Activated CD8-positive, alpha-beta memory T cell treated with anti-CD3 and anti-CD28 coated beads for 4 hours (primary cell): ENCODE measurements at places on chromosomes 1 and 21.

GRCh38 chr21:42537106-42537742 is 23.6 kb downstream of the SLC37A1 start:
- no peak for DNase-seq

- DNase-seq, result no peak
These were observed 50.6 kb downstream of the NPHP4 start for GRCh38 chr1:5941671-5942070.

- DNase-seq, result no peak
These were observed 25.0 kb downstream of the PRMT2 start for GRCh38 chr21:46660505-46660904.

DNA sequence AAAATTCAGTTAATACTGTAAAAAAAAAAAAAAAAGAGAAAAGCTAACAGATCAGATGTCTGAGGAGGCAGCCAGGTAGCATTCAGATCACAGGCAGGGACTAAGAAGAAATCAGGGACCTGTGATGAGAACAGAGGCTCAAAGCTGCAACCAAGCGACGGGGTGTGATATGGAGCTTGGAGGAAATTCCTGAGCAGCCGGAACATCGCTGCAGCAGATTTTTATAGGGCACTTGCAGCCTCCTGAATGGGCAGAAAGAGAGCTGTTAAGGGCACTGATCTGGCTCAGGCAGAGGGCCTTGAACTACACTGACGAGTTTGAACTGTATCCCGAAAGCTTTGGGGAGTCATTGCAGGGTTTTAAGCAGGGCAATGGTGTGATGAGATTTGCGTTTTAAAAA is 315.4 kb downstream of the ADGRL2 start:
- no peak for DNase-seq

DNA sequence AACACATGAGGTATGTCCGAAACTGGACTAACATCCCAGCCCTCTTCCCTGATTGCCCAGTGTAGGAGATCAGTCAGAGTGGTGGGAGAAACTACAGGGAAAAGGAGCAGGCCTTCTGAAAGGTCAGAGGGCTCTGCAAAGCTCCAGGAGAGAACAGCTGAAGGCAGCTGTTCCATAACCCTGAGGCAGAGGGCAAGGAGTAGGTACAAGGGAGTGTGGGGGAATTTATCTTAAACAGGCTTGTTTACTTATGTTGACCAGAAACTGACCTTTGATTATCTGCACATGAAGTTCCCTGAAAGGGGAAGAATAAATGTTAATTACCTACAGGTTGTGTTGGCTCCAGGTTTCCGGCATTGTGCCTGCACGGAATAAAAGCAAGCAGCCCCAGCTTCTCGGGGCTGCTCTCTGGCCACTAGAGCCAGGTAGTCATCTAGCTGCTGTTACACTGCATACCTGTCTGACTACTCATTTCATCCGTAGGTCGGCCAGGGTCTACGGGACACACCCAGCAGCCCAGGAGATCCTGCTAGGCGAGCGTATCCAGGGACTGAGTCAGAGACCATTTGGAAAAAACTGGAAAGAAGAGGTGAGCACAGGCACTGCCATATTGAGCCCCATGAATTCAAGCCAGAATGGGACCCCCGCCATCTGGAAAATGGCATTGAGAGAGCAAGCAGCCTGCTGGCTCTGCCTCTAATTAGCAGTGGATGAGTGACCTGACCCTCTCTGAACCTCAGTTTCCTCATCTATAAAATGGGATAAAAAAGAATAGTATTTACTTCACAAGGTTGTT is 14.9 kb upstream of the PAQR7 start:
- no peak for DNase-seq
